ENCODE measurements at places on chromosomes 3 and 15.

- no peak for DNase-seq
These were observed 129.0 kb downstream of the ERC2 start for GRCh38 chr3:56339244-56339643.

DNA sequence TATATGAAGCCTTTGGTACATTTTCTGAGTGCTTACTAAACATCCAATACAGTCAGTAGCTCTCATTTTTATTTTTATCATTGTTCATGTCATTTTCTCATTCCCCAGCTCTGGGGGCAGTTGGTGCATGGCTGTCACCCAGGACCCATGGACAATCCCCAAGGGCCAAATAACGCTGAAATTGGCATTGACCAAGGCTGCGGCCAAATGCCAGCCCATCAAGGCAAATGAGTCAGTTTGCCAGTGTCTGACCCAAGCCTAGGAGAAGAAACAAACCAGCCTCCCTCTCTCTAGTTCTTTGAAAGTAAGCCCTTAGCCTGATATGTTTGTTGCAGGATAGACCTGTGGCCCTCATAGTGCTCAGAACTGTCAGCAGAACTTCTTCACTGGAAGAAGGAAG, 219.2 kb downstream of the THSD4 start:
- no peak for DNase-seq

GRCh38 chr3:30659270-30660130, 53.1 kb downstream of the TGFBR2 start:
- no peak for DNase-seq

DNA sequence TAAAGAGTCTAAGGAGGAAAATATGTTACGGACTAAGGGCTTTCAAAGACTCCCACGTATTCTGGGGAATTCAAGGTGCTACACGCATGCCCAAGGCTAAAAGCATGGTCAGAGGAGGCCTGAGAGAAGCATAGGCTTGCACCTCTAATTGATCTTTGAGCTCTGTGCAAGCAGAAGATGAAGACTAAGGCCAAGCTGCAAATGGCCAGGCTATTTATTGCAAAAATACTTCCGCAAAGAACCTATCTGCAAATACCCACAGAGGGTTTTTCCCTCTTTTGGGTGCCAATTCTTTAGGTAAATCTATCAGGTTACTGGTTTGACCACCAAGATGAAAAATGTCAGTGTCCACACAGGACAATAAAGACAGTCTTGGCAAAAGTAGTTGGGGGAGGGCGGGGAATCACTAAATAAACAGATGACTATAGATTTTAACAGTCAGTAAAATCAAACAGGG, 119.5 kb downstream of the STAG1 start:
- DNase-seq: no peak

GRCh38 chr3:108124337-108125152, 33.7 kb upstream of the CD47 start:
- no peak for DNase-seq

GRCh38 chr3:37223576-37223975, 49.2 kb upstream of the LRRFIP2 start:
- no peak for DNase-seq

DNA sequence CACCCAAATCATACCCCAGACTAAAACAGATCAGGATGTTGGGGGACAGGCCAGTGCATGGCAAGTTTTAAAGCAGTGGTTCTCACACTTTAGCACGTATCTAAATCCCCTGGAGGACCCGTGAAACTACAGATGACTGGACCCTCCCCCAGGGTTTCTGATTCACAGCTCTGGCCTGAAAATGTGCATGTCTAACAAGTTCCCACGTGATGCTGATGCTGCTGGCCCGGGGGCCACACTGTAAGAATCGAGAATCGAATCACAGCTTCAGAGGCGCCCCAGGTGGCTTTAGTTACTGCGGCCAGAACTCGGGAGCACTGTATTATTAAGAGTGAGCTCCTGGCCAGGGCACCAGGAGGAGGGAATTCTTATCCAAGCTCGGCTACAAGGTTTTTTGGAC, 11.6 kb downstream of the ADAMTS17 start:
- no peak for DNase-seq

DNA sequence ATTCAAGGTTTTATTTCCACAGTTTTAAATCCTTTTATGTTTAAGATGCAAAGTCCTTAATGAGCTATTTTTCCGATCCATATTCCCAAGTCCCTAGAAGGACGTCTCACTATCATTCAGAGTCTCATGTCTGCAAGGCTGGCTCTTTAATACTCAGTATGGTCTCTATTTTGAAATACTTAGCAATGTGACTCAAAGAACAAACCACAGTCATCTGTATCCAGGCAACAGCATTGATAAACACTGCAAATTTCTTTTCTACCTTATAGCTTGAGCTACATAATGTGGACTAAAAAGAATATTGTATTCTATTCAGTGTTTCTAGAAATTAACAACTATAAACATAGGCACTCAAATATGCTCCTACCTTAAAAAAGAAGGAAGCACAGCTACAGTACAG, 588.3 kb upstream of the NAALADL2 start:
- no peak for DNase-seq

DNA sequence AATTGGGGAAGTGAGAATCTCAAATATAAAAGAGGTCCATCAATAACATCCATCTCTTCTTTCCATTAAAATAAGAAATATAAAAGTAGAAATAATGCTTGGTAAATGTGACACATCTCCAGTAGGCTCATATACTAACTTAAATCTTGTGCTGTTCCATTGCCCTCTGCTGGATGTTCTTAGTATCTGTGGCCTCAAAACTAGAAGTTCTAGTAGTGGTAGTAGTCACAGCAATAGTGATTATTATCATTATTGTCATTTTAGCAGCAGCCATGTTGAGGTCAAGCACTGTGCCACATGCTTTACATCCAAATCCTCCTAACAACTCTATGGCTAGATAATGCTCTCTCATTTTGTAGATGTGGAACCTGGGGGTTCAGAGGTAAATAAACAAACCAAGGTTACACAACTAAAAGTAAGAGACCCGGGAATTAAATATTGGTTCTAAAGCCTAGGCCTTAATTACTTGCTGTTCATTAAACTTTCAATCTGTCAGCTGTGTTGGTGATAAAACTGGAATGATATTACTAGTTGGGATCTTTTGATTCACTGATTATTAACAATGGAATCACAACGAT, 20.2 kb upstream of the BTLA start:
- DNase-seq: no peak

GRCh38 chr3:19527746-19528145, 379.4 kb downstream of the KCNH8 start:
- DNase-seq: no peak

- DNase-seq: no peak
These were observed 49.9 kb downstream of the ZNF621 start for GRCh38 chr3:40574661-40575060.

GRCh38 chr3:135155228-135155627, 360.2 kb downstream of the EPHB1 start:
- DNase-seq: no peak

DNA sequence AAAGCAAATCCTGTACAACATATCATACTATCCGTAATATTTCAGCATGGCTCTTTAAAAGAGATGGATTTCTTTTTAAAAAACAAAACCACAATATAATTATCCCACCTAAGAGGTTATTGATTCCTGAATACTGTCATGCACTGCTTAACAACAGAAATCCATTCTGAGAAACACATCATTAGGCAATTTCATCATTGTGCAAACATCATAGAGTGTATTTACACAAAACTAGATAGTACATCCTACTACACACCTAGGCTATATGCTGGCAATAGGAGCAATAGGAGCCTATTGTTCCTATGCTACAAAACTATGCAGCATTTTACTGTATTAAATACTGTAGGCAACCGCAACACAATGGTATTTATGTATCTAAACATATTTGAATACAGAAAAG, 242.0 kb downstream of the NEK10 start:
- DNase-seq: no peak

- DNase-seq: peak; percentile 36
These were observed 608 bp downstream of the SCN5A start for GRCh38 chr3:38648659-38649499.

DNA sequence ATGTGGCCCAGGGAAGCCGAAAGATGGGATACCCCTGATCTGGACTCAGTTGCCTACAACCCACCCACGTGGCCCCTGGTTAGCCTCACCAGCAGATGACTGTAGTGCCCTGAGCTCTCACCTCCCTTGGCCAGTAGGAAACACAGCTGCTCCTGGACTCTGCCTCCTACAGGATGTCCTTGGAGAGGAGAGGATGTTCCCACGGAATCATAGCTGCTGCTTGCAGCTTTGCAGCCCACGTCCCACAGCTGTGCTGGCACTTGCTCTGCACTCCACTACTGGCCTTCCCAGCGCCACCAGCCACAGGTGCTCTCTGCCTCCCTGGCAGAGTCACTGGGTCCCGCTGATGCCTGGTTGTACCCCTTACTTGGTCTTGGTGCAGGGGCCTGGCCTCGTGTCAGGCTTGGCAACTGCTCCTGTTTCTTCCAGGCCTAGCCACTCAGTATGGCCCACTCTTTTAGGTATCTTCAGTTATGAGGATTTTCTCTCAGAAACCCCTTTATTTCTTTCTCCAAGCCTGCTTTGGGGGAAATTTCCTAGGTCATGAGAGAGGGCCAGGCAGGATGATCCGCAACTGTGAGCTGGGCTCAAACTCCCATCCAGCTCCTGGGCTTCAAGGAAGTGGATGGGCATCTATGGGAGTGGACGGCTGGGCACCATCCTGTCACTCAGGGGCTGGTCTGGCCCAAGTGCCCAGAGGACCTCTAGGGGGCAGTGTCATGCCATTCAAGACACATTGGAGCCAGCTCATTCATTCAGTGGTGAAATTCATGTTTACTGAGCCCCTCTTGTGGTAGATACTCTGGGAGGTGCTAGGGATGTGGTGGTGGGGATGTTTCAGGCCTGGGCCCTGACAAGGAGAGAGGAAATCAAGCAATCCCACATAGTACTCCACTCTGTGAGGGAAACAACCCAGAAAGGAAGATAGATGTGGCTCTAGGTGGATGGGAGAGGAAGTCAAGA, 16.2 kb upstream of the VILL start:
- no peak for DNase-seq

DNA sequence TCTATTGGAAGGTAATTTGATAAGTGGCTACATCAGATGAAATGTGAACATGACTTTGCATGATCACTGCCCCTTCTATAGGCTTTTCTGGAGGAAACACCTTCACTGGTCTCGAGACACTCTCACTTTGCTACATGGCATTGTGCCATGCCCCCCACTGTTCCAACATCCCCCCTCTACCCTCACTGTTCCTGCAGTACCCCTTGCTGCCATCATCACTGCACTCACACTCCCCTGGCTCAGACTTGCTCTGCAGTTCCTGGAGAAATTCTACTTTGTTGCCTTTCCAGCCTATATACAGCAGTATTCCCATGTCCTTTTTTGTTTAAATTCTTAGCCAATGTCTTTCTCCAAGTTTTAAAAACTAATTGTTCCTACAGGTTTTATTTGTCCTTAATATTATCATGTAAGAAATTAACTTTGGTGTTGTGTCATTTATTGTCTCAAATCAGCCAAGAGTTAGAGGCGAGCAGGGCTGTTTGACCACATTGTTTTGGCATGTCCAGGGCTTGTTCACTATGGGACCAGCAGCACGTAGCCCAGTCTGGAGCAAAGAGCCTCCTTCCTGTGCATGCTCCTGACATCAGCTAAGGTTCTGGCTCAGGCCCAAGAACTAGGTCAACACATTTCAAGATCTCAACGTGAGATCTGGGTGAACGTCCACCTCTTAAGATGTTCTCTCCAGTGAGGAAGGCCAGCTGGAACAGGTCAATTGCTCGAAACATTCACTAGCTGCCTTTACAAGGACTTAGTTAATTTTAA, 246.4 kb downstream of the SLC9A9 start:
- no peak for DNase-seq

GRCh38 chr3:172853921-172854666, 103.6 kb downstream of the ECT2 start:
- DNase-seq: no peak

DNA sequence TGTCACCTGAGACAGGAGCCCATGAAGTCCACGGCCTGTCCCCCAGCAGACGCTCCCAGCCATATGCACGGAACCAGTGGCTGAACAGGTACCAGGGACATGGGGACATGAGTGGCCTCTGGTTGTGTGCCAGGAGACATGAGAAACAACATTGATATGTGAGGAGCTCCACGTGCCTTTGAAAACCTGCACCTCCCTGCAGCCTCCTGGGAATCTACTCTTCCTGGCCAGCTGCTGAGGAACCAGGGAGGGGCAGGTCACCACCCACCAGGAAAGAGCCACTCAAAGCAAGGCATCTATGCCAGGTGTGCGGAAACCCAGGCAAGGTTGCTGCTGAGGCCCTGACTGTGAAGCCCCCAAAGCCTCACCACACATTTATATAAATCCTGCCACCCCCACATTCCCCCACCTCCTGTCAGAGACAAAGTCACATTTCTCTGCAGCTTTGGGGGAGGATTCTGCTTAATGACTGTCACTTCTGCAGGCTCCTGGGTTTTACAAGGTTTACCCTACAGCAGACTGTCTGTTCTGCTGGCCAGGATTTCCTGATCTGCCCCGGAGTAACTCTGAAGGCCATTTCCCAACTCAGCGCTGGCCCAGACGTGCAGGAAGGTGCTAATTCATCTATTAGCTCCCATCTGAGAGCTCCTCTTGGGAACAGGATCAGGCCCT, 110.8 kb downstream of the ADCY5 start:
- no peak for DNase-seq

DNA sequence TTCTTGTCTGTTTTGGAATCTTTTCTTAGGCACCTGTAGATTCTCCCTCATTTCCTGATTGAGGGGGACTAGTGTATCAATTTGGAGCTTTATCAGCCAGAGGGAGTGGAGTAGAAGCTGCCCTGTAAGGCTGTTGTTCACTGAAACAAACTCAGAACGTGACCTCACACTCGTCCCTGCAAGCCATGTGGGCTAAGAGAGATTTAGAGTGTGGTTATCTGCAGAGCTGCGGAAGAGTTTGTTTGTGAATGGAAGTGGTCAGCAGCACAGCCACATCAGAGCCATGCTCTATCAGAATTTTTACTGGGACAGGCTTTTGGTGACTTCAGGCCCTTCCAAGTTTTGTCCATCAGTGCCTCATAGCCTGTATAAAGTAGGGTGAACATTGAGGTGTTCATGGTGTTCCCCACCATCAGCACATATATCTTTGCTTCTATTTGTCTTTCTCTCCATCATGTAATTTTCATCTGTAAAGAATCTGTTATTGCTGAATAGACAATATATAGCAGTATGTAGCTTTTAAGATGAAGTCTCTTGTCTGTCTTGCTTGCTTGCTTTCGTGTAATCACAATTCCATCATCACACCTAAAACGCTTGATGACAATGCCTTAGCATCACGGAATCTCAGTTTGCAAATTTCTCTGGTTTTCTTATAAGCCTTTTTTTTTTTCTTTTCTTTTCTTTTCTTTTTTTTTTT, 37.0 kb downstream of the LARS2 start:
- no peak for DNase-seq

GRCh38 chr3:48187579-48188265, 495 bp downstream of the CDC25A start:
- peak; percentile 75 for DNase-seq

GRCh38 chr3:137990427-137990826, 19.5 kb upstream of the CLDN18 start:
- no peak for DNase-seq

- no peak for DNase-seq
These were observed 104.1 kb downstream of the GSK3B start for GRCh38 chr3:119989981-119990655.

Data from ovary (tissue), 10 donors.